K562 (cell line): ENCODE measurements at places on chromosomes 13 and 19.

GRCh38 chr19:39082745-39083598 lies 1.2 kb upstream of the ACP7 start:
- DNase-seq: no peak

DNA sequence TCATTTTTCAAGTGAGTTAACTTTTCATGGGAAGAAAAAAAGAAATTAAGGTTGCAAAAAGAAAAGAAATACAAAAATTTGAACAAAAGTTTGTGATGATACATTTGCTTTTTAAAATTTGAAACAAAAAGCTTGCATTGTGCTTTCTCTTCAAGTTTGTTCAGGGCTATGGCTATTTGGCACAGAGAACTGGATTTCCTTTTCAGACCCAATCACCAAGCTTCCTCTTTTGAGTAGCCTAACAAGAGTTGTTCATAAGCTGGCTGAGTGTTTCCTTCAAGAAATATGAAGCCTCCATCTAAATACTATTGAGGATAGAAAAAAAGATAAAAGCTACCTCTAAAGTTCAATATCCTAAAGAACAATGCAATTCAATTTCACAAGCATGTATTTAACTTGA lies 787.8 kb downstream of the LIG4 start:
- no peak for DNase-seq

- no peak for DNase-seq
Observed at GRCh38 chr13:40259899-40260298, 406.5 kb downstream of the FOXO1 start.

- DNase-seq: no peak
Observed at GRCh38 chr13:97435794-97436193, 1.8 kb downstream of the RAP2A start.

GRCh38 chr13:54845351-54845965 lies 1816.8 kb downstream of the OLFM4 start:
- no peak for DNase-seq

DNA sequence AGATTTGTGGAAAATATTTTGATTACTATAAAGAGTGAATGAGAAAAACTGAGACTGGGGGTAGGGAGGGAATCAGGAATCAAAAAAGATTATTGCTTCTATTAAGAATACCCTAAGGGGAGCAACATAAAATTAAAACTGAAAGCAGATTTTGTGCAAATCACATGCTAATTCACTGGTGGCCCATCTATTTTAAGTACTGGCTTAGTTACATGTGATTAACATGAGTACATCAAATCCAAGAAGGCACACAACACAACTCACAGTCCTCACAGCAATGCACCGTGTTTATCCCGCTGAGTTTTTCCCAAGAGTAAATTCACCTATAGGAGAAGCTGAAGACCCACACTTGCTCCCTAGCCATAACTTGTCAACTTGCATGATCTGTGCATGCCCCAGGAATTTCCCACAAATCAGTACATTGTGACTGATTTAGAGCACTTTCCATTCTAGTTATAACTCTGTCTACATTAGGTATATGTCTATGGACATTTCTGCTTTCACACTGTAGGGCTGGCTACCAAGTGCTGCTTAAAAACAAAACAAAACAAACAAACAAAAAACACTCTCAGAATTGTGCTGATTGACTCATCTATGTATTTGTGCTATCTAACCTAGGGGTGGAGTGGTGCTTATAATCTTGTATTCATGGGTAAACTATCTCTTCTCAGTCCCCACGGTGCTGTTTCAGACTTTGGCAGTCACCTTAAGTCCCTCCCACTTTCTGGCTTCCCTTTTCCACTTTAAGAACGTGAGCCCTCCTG lies 24.3 kb downstream of the AMER2 start:
- no peak for DNase-seq
